ENCODE measurements at places on chromosomes 5 and 9.

DNA sequence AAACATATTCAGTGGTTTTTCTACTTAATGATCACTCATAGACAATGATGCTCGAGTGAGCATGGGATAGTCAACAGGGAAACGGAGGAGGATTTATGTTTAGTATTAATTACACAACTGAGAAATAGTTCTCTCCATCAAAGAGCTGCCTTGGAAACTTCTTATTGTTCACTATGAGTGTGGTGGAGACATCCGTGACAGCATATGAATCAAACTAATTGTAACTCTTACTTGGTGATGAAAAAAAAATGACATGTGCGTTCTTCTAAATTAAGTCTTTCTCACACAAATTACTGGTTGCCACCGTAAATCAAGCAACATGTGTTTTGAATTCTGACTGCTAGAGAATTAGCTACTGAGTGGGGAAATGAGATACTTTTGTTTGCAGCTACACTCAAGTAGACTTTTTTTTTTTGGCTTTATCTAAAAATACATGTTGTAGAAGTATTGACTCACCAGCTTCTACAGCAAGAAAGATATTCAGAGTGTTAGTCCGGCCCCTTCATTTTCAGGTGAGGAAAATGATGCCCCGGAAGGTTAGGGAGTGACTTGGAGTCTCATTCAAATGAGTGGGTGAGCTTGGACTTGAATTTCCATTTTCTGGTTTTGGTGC is 179.4 kb downstream of the CFAP90 start:
- DNase-seq, result no peak

DNA sequence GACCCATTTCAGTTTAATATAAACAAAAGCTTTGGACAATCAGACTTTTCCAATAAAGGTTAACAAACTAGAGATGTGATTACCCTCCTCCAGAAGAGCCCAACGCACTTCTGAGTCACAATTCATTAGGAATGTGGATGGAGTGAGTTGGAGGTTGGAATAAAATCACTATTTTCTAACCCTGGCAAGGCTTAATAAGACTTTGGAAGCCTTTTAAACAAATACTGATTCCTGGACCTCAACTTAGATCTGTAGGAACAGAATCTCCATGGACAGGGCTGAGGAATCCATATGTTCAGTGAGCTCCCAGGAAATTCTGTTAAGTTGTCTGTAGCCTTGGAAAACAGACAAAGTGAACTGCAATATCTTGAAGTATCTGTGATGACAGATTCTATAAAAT is 233.5 kb upstream of the ELL2 start:
- no peak for DNase-seq

GRCh38 chr5:76500633-76501393 is 97.7 kb downstream of the IQGAP2 start:
- no peak for DNase-seq

GRCh38 chr9:21919377-21920362 is 74.5 kb downstream of the CDKN2A start:
- no peak for DNase-seq

GRCh38 chr9:75197561-75197960 is 109.2 kb downstream of the OSTF1 start:
- no peak for DNase-seq

GRCh38 chr5:75052192-75053053 is at the start of gene GCNT4:
Gene GCNT4 (minus strand): TSS chr5:75052558. CDS start chr5:75030037, 22,521 bp downstream.
- DNase-seq, result no peak

- DNase-seq, result no peak
These were observed 207.6 kb downstream of the HSPA4 start for GRCh38 chr5:133259199-133259997.

- DNase-seq, result no peak
These were observed 21.9 kb upstream of the TTC39B start for GRCh38 chr9:15328946-15329345.

- no peak for DNase-seq
These were observed 86.2 kb downstream of the OTULIN start for GRCh38 chr5:14750712-14751111.

Data from CD14-positive monocyte (primary cell).